ENCODE measurements at places on chromosomes 2 and 18. TPM values are rescaled to one million over a fixed set of nuclear protein-coding genes. Genes with fewer than 3 reads are reported as not detected.

Gene REG1B
- total RNA-seq, result not detected

Gene VPS4B
- total RNA-seq, result 72.4 TPM

Gene POTEC
- not detected for total RNA-seq

Gene ANTXR1
- total RNA-seq, result not detected

Gene MTX2
- total RNA-seq, result 15.1 TPM

Gene UNC80
- total RNA-seq, result not detected

Gene PARD6G
- total RNA-seq, result 0.33 TPM

DNA sequence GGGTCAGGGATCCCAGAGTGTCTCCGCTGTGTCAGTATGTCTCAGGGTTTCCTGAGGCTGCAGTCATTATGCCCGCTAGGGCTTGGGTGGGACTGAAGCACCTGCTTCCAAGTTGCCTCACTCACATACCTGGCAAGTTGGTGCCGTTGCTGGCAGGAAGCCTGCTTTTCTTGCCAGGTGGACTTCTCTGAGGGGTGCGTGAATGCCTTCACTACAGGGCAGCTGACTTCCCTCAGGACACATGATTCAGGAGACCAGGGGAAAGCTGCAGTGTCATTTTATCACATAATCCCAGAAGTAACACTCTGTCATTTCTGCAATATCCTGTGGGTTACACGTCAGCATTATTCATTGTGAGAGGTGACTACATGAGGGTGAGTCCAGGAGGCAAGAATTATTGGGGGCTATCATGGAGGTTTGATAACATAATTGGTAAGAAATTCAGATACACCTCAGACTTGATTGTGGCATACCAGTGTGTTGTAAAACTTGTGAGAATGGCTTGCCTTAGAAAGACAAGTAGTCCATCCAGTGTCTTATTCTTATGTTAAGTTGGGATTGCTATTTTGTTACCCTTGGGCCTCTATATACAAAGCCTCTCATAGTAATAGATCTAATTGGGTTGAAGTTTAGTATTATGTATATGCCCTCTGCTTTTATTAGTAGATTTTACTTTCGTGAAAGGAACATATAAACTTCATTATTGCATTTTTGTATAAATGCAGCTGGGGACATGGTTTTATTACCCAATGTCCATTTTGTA, 44.1 kb downstream of the NEDD4L start:
- DNase-seq, result no peak

DNA sequence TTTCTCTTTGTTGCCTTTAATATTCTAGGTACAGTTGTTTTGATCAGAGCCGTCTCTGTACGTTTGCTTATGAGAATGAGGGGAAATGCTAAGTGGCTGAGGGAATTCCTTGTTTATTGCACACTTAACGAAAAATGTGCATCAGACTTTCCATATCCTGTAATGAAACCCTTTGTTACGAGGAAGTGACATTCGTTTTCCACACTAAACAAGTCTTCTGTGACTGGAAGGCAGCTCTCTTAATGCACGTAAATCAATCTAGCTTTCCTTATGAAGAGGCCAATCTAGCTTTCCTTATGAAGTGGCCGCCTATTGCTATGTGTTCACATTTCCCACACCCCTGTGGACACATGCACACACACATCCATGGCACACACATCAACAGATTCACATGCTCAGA, 186.2 kb downstream of the SNTG2 start:
- DNase-seq, result no peak

- no peak for DNase-seq
Measured at GRCh38 chr2:215780907-215781685, 232.3 kb downstream of the MREG start.

GRCh38 chr2:179031731-179032408, 18.1 kb downstream of the CCDC141 start:
- DNase-seq, result peak; percentile 22

- no peak for DNase-seq
Measured at GRCh38 chr2:181682795-181683517, 2.6 kb upstream of the NEUROD1 start.

DNA sequence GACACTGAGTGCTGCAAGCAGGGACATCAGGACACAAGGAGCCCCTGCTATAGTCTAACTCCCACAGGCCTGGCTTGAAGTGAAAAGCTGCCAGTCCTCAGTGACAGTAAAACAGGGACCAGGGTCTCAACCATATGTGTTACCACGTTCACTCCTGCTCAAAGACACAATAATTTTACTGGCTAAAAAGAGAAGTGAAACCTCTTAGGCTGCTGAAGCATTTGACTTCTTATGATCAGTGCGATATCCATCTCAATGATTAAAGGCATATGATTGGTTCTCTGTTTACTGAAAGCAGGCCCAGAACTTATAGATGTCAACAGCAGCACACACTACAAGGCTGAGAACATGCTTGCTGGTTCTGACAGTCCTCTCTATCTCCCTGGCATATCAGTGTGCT, 129.8 kb upstream of the LMAN1 start:
- no peak for DNase-seq

GRCh38 chr2:234291765-234292204, 205.1 kb downstream of the ARL4C start:
- DNase-seq, result peak; percentile 75

All from activated CD4-positive, alpha-beta memory T cell treated with anti-CD3 and anti-CD28 coated beads, Interleukin-2, amount 10 ng/mL, durations not matched to agents 7 days and 5 days (primary cell).